A549 treated with Mapracorat at 1 μM for 4 hours (cell line): ENCODE measurements at places on chromosomes 2 and 18. TPM values are rescaled to one million over a fixed set of nuclear protein-coding genes. Genes with fewer than 3 reads are reported as not detected.

The LYPD6 gene
- 0.05 to 0.11 TPM (median 0.08 TPM) in 5 replicates for total RNA-seq

The UGT1A4 gene
- 0.07 to 0.12 TPM in 2 of 5 replicates, not detected in the others for total RNA-seq

The IAH1 gene
- total RNA-seq: 93.2 to 119 TPM (median 104 TPM) in 5 replicates

The HOXD4 gene
- 0.27 to 0.67 TPM (median 0.50 TPM) in 5 replicates for total RNA-seq

The NFU1 gene
- total RNA-seq: 41.1 to 47.3 TPM (median 45.4 TPM) in 5 replicates

The C1GALT1C1L gene
- 2.0 to 2.5 TPM (median 2.3 TPM) in 5 replicates for total RNA-seq

The C2orf76 gene
- total RNA-seq: 10.4 to 15.9 TPM (median 12.1 TPM) in 5 replicates

The CHRND gene
- not detected in 5 replicates for total RNA-seq

The DOCK10 gene
- total RNA-seq: 25.5 to 29.8 TPM (median 26.8 TPM) in 5 replicates

The CTNNA2 gene
- total RNA-seq: 0.23 to 0.49 TPM (median 0.40 TPM) in 5 replicates

The RAD51AP2 gene
- total RNA-seq: not detected in 5 replicates

The CRYGB gene
- total RNA-seq: not detected in 5 replicates

The TNFRSF11A gene
- 4.8 to 9.7 TPM (median 8.3 TPM) in 5 replicates for total RNA-seq

The UCN gene
- total RNA-seq: 0.30 to 2.8 TPM (median 1.4 TPM) in 5 replicates

The CKAP2L gene
- total RNA-seq: 12.1 to 16.9 TPM (median 15.1 TPM) in 5 replicates

The EN1 gene
- 0.70 to 1.3 TPM (median 1.0 TPM) in 5 replicates for total RNA-seq

The SETBP1 gene
- total RNA-seq: 0.42 to 0.61 TPM (median 0.47 TPM) in 5 replicates

The IRS1 gene
- total RNA-seq: 11.5 to 17.0 TPM (median 15.6 TPM) in 5 replicates

The KLHL14 gene
- total RNA-seq: not detected in 5 replicates
